HEK293T (cell line): ENCODE measurements at places on chromosomes 7 and 10.

DNA sequence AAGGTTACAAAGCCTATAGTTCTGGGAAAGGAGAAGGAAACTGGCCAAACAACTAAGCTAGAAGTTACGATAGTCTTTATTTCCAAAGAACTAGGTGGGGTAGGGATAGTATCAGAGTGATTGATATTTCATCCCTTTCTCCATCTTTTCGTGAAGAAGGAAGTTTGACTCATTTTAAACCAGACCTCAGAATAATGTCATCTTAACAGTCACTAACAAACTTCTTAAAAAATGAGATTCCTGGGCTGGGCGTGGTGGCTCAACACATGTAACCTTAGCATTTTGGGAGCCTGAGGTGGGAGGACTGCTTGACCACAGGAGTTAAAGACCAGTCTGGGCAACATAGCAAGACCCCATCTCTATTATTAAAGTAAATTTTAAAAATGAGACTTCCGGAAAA, 69.4 kb downstream of the ARL4A start:
- no peak for DNase-seq

DNA sequence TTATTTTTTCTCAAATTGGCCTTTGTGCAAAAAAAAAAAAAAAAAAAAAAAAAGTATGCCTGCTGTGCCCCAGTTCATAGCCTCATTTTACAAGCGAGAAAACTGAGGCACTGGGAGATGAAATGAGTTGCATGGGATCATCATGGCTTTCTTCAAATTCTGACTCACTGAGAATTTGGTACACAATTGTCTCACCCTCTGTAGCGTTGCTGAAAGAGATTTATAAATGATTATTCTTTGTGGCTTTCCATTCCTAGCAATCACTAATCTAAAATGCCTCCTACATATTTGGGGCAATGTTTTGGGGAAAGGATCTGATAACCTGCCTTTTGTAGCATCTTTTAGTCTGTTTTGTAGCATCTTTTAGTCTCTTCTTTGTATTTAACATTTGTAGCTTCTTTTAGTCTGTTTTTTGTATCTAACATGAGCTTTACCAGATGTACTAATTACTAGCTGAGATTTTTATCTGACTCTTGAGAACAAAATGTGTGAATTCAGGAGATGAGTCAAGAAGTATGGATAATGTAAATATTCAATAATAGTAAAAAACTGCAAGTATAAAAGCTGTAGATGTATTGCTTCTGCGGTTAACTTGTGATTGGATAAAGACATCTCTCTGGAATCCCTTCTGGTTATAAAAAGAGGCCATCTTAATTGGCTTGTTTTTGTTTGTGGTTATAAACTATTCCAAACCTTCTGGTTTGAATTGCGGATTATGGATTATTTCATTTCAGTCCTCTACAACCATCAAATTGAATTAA, 161.4 kb downstream of the ARID5B start:
- DNase-seq = no peak

GRCh38 chr10:71580415-71580814, 139.2 kb downstream of the C10orf105 start:
- no peak for DNase-seq

DNA sequence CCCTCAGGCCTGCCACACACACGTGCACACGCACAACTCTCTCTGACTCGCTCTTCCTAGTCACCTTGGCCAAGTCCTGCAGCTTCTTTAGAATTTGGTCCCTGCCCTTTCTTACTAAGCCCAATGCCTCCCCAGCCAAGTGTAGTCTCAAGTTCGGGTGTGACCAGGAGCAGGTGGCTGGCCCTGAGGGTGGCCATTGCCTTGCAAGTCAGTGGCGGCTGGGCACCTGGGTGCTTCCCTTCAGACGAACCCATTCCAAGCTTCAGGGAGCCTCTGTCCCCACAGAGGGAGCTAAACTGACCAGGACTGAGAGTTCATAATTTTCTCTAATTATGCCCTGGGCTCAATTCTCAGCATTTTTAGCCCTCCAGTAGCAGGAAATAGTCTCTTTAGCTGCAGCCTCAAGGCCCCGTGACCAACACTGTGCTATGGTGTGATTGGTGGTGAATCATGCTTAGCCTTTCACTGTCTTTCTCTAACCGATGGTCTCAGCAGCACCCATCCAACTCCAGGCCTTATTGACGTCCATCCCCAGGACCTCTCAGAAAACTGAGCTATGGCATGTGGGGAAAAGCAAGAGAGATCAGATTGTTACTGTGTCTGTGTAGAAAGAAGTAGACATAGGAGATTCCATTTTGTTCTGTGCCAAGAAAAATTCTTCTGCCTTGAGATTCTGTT, 34.7 kb upstream of the FXYD4 start:
- DNase-seq = no peak

DNA sequence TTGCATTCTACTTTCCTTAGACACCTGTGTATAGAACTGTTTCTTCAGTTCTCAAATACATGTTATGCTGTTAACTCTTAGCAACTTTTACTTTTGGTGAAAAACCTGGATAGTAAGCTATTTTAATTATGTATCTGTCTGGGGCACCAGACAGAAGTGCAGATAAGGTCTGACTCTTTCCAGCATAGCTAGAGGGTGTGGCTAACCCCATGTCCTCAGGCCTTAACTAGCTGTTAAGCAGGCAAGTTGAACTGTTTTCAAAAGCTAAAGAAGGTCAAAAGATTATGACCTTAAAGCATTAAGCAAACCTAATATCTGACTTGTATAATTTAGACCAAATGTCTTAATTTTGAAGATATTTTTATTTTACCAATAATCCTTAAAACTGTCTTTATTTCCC, 45.1 kb upstream of the INHBA start:
- DNase-seq = no peak

DNA sequence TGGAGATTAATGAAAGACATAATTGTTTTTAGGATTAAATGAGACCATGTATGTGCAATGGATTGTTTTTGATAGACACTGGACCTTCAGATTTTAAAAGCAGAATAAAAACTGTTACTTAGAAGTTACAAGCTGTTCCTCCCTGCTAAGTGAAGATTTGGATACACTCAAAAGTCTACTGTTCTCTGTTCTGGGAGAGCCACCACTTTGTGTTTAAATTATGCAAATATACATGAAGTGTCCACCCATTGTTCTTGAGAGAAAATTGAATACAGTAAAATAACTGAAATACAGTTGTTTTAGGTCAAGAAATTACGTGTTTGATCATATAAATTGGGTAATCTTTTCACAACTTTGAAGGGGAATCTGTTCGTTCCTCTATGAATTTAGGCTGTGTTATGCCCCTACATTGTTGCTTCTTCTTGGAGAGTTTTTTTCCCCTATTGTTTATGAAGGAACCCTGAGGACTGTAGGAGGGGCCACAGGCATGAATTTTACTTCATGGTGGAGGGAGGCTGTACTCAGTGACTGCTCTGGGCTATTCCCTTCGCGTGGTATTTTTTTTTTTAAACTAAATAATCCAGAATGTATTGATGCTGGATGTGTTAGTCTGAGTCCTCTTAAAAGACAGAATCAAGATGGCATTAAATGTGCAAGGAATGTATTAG, 18.6 kb upstream of the VCL start:
- no peak for DNase-seq

DNA sequence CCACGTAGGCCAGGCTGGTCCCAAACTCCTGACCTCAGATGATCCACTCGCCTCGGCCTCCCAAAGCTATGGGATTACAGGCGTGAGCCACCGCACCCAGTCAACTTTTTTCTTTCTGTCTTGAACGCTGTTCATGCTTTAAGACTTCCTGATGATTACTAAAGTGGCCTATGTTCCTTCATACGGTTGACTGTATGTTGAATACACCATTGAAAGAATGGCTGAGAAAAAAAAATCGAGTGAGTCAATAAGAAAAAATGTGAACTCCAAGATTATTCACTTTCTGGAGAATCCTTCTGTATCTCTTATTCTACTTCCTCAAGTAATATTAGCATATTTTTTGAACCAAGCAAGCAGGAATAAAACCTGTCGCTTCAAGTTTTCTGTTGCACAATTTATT, 955.0 kb downstream of the GATA3 start:
- DNase-seq = no peak

DNA sequence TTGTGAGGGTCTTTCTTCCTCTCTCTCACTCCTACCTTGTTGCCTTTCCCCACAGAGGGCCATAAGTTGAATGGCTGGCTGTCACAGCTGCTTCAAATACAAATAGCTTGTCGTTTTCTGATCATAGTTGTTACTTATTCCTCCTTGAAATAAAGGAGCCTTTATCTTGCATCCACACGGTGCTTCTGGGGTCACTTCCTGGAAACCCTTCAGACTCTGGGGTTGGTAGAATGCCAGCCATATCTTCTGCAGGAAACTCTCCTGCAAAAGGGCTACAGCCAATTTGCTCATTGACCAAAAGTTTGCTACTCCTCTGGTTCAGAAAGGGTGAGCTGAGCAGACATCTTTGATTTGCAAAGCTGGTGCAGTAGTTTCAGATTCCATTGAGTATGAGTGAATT, 70.4 kb downstream of the FAM185A start:
- DNase-seq = no peak

DNA sequence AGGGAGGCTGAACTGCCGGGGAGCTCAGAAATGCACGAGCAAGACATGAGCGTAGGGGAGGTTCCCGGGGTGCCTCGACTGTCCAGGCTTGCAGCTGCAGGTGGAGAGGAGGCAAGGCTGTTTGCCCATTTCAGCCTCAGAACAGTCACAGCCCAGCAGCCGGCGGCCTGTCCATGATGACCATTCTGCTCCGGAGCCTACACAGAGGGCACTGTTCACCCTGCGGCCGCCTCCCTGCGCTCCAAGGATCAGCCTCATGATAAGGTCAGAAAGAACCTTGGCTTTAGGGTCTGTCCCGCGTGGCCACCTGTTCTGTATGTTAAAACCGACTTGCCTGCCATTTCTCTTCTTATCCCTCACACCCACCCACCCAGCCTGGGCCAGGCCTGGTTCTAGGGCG, 21.9 kb upstream of the CFAP46 start:
- DNase-seq = no peak

GRCh38 chr10:44419790-44420549, 35.1 kb upstream of the CXCL12 start:
- no peak for DNase-seq

DNA sequence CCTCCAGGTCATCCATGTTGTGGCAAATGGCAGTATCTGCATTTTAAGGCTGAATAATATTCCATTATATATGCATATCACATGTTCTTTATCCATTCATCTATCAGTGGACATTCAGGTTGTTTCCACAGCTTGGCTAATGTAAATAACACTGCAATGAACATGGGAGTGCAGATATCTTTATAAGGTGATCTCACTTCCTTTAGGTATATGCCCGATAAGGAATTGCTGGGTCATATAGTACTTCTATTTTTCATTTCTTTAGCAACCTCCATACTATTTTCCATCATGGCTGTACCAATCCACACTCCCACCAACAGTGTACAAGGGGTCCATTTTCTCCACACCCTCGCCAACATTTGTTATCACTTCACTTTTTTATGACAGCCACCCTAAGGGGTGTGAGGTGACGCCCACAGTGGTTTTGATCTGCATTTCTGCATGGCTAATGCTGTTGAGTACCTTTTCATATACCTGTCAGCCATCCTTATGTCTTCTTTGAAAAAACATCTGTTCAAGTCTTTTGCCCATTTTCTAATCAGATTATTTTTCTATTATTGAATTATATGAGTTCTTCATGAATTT, 18.9 kb downstream of the ABI1 start:
- DNase-seq = no peak

DNA sequence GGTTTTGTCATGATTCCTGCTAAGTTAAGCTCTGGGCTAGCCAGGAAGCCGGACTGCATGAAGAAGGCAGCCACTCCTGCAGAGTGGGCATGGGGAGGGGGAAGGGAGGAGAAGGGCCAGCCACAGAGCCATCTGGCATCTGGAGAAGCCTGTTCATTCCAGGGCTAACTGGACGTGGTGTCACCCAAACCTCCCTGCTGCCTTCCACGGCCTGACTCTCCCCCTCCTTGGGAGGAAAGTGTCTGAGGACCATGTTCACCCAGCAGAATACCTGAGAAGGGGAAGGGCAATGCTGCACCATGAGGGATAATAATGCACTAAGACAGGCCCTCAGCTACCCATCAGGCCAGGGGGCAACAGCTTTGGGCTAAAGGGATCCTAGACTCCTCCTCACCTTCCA, 15.4 kb downstream of the AQP1 start:
- no peak for DNase-seq

GRCh38 chr10:101782811-101783735, at the start of gene NPM3:
TSS of gene NPM3 (minus strand) at chr10:101783446. CDS start at chr10:101783390, 56 bp downstream.
- peak; percentile 92 for DNase-seq

- no peak for DNase-seq
Observed at GRCh38 chr7:84663224-84663623, 468.6 kb upstream of the SEMA3A start.

DNA sequence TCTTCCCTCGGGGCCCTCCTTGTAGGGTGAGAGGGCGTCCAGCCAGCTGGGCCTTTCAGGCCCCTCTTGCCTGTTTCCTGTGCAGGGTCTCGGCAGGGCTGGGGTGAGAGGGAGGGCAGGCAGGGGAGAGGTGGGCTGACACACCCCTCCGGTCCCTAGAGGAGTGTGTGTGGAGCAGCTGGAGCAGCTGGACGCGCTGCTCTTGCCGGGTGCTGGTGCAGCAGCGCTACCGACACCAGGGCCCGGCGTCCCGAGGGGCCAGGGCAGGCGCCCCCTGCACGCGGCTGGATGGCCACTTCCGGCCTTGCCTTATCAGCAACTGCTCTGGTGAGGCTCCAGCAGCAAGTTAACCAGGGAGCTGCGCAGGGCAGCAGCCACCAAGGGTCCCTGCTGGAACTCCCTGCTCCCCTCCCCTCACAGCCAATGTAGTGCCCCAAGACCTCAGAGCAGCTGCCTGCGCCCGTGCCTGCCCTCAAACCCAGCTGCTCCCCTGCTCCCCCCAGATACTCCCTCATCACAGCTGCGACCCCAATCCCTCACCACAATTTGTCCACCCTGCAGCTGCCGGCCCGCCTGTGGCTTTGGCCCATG, 15.7 kb upstream of the ZNF862 start:
- DNase-seq = no peak

DNA sequence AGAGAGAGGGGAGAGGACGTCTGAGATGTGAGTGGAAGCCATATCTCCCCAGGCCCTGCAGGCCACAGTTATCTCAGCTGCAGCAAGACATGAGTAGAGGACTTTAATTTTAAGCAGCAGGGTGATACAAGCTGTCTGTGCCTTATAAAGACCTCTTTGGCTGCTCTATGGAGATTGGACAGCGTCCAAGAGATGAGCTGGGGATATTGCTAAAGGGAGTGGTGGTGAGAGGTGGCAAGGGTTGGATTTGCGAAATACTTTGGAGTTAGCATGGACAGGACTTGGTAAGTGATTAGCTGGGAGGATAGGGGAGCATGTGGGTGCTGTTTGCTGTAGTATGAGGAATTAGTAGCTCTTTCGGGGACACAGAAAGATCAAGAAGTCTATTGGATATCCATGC, 191.8 kb downstream of the CACNB2 start:
- no peak for DNase-seq

DNA sequence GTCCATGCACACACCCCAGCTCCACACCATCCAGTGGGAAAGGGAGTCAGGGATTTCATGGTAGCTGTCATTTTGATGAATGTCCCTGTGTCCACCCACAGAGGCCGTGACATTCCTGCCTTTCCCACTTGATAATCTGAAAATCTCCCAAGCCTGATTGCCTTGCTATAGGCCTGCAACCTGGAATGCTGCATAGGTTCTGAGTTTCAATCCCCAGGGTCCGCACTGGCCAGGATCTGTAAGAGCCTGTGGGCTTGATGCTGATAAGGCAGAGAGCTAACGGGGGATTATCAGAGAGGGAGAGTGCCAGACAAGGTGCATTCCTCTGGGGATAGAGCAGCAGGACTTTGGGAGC, 57.5 kb downstream of the RBM20 start:
- DNase-seq = no peak
